ENCODE measurements at places on chromosomes 16 and 17.

GRCh38 chr16:88550246-88550661, 19.9 kb upstream of the ZC3H18 start:
- DNase-seq: no peak

DNA sequence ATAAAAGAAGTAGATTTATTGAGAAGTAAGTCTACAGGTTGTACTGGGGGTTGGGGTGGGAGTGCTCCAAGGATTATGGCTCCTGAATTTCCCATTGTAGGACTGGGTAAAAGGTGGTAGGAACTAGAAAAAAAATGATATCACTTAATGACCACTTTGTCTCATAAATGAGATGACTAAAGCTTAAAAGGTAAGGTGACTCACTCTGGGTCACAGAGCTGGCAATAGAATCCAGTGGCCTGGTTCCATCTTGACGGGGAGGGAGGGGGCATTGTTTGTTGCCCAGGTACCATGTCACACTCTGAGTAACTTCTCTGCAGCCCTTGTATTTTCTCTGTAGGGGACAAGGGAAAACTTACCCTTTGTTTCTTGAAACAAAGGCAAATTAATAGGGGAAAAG, 126.1 kb downstream of the PITPNC1 start:
- DNase-seq: no peak

GRCh38 chr17:3469529-3469928, 2.1 kb downstream of the SPATA22 start:
- DNase-seq: no peak

DNA sequence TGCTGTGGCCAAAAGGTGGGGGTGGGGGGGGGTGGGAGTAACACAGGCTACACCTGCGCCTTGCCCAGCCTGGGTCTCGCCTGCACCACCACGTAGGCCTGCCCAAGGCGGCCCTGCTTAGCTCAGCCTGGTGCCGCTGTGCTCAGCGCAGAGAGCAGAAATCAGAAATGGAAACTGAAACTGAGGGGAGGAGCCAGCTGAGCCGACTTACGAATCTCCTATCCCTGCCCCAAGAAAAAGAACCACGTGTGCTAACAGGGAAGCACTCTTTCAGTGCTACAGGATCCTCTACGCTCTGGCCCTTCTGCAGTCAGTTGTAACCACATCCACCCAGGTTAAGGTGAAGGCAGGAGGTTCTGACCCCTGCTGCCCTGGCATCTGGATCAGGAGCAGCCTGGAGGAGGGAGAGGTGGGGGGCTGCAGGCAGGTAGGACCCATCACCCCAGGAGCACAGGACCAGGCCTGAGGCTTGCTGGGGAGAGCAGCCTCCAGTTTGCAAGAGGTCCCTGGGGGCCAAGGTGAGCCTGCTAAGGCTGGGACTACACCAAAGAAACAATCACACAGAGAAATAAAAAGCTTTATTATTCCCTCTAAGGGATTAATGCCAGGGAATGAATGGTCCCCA, at the start of gene DHX58:
Gene DHX58, minus strand, starts transcription at position 163 of the 625 bp plus-strand sequence. CDS start 822 bp downstream, outside the sequence.
- DNase-seq: no peak

DNA sequence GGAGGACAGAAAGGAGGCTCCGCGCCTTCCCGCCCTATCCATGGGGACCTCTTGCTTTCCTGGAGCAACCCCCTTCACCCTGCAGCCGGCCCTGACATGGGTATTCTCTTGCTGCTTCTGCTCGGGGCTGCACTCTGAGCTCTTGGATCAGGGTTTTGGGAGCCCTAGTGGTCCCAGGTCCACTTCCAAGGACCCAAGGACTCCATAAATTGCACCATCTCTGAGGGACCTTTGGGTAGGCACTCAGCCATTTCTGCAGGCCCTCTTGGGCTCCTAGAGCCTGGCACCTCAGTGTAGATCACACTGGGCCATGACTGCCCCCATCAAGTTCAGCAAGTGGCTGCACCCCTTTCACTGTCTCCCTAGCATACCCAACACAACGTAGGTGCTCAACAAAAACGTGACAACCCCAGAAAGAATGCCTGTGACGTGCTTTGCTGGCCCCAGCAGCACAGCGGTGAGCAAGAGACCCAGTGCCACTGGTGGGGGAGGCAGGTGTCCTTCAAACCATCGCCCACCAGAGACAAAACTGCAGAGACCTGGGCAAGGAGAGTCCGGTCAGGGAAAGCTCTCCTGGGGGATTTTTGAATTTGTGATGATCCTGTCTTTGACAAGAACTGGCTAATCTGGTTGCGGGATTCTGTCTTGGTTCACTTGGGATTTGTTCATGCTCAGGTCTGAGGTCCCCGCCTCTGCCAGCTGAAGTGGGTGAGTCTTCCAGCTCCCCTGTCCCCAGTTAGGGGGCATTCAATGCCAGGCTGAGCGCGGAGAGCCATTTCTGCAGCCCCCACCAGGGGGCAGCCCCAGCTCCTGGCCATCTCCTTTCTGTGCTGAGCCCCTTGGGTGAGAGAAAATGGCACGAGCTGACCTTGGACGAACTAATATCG, 2.5 kb upstream of the RAB11FIP4 start:
- no peak for DNase-seq

- no peak for DNase-seq
Measured at GRCh38 chr16:49377196-49377755, 3.7 kb downstream of the C16orf78 start.

- no peak for DNase-seq
Measured at GRCh38 chr16:86118467-86119307, 219.7 kb downstream of the IRF8 start.

- no peak for DNase-seq
Measured at GRCh38 chr17:1783271-1783670, 21.4 kb downstream of the SERPINF1 start.

- DNase-seq: no peak
Measured at GRCh38 chr17:30922235-30923030, 688 bp downstream of the ADAP2 start.

DNA sequence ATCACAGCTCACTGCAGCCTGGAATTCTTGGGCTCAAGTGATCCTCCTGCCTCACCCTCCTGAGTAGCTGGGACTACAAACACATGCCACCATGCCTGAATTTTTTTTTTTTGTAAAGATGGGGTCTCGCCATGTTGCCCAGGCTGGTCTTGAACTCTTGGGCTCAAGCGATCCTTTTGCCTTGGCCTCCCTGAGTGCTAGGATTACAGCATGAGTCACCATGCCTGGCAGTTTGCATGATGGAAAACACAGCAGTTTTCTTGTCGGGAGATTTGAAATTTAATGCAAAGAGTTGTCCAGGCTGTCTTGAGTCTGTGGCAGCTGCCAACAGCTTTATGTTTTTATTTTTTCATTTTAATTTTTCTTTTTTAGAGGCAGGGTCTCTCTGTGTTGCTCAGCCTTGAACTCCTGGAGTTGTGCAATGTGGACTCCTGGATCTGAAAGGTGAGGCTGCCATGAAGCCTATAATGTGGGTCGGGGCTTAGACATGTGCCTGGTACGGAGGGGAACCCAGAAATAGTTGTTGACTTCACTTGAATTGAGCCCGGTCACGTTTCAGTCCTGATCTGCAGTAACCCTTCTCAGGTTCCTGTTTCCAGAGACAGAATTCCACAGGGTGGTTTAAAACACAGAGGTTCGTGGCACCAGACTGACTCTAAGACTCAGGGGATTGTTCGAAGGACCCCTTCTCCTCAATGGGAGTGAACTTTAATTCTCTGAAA, 18.7 kb downstream of the CD300A start:
- DNase-seq: no peak

GRCh38 chr16:52022177-52022576, 524.8 kb downstream of the TOX3 start:
- no peak for DNase-seq

- no peak for DNase-seq
Measured at GRCh38 chr16:12124742-12125141, 148.2 kb downstream of the SNX29 start.

- DNase-seq: no peak
Measured at GRCh38 chr17:66746736-66747135, 88.2 kb upstream of the CACNG5 start.

DNA sequence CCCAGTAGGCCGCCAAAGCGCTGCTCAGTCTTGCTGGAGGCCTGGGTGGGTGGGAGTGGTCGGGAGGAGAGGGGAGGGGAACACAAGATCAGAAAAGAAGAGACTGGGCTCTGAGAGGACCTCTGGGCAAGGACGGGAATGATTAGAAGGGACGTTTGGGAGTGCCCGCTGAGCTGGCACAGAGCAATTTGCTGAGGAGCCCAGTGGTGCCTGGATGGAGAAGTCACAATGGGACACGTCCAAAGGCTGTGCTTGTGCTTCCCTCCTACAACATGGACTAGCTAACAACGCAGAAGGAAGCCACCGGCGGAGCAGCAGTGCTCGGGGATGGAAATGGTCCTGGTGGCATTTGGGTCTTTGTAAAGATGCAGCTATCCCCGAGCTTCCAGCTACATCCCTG, 45.6 kb upstream of the CACNG4 start:
- no peak for DNase-seq

All from left renal pelvis (tissue), 4 donors.